SW 1271 (cell line): ENCODE measurements at places on chromosomes 16 and 17.

- DNase-seq = no peak
Measured at GRCh38 chr16:83233153-83233552, 574.6 kb upstream of the HSBP1 start.

- no peak for DNase-seq
Measured at GRCh38 chr16:72937360-72937759, 110.6 kb downstream of the ZFHX3 start.

DNA sequence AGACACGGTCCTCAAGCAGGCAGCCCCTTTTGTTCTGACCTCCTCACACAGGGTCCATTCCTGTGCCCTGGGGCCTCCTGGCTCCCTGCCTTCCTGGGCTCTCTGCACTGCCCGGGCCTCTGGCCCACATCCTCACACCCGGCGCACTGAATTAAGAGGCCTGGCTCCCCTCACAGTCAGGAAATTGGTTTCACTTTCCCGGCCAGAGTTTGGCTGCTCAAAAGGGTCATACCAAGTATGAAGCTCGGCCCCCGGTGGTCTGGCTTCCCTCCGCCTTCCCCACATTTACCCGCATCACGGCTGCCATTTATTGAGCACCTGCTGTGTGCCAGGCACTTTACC is 220.0 kb downstream of the NTN1 start:
- DNase-seq = no peak

- DNase-seq = no peak
Measured at GRCh38 chr17:42249681-42250446, 26.3 kb downstream of the STAT5B start.

DNA sequence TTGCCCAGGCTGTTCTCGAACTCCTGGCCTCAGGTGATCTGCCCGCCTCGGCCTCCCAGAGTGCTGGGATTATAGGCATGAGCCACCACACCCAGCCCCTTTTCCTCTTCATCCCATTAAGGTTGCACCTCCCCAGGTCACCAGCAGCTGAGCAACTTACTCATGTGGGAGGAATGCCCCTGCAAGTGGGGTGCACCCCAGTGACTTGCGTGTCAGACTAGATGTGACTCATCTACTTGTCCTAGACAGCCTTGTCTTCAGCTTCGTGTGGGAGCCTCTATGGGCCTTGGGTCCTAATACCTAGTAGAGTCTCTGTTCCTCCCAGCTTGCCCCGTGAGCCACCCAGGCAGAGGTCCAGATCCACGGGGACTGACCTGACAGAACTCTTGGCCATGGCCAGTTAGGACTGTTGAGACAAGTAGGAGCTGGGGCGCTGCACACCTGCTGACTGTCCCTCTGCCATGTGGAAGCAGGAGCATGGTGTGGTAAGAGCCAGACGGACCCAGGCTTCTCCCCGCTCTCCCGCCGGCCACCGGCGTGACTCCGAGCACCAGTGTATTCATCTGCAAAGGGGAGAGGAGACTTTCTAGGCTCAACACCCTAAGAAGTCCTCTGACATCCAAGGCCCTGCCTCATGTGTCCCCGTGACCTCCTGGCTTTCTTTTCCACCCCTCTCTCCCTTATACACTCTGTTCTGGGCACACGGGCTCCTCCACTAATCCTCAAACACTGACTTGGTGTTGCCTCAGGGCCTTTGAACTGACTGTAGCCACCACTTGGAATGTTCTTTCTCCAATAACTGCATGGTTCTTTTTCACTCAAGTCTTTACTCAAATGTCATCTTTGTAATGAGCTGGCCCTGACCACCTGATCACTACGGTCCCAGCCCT is 11.6 kb upstream of the CBX4 start:
- peak; percentile 46 for DNase-seq

- peak; percentile 70 for DNase-seq
Measured at GRCh38 chr16:20114356-20114755, 40.7 kb upstream of the GPR139 start.
